NCI-H1105 (cell line): ENCODE measurements at places on chromosomes 7 and 10.

DNA sequence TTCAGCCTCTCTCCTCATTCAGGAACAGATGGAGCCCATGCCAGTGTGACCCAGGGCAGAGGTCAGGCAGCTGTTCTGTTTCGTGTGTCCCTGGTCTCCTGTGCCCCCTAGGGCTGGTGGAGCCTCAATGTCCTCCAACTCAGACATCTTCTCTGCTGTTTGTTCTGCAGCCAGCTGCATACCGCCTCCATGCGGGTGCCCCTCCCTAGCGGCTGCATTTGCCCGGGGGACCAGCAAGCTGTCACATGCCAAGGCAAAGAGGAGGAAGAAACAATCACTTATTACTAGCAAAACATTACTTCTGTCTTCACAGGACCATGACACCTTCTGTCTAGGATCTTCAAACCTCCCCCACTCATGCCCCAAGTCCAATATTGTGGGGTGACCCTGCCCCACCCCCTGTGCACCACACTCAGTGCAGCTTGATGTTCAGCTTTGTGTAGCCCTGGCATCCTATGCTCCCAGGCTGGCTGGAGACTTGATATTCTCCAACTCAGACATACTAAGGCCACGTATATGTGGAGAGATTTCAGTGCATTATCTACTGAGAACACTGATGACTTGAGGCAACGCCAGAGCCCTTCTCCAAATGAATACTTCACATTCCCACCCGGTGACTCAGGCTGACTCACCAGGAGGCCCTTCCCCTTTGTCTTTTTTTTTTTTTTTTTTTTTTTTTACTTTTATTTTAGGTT, 188.9 kb downstream of the SKIDA1 start:
- no peak for DNase-seq

DNA sequence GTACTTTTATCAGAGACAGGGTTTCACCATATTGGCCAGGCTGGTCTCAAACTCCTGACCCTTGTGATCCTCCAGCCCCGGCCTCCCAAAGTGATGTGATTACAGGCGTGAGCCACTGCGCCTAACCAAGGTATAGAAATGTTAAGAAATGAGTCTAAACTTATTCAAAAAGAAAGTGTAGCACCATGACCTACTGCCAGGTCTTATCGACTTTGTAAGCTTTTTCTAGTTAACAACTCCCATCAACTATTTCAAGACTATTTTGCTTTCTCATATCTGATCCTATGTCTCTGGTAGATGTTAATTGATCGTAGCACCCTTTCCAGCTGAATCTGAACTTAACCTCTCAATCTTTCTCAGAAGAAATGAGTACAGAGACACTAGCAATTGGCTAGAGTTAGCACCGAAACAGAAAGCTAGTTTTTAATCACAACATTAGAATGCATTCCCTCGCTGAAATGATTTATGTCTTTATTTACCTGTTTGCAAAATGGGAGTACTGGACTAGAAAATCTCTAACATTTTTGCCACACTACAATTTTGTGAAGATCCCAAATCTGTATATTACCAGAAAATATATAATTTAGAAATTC, 114.0 kb upstream of the HGF start:
- DNase-seq: no peak

DNA sequence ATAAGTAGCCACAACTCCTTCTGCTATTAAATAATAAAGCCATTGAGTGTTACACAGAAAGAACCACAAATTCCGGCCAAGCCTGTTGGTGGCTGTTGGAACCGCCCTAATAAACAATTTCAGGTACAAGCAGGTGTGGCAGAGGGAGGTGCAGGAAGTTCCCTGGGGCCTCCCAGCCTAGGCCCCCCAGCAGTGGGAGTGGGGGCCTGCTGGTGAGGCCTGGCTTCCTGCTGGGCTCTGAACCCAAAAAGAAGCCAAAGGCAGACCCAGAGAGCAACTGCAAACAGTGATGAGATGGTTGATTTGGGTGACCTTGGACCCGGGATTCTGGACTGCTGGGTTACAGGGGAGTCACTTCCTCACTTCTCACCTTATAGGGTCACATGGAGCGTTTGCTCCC, 21.0 kb upstream of the LMTK2 start:
- DNase-seq: no peak

DNA sequence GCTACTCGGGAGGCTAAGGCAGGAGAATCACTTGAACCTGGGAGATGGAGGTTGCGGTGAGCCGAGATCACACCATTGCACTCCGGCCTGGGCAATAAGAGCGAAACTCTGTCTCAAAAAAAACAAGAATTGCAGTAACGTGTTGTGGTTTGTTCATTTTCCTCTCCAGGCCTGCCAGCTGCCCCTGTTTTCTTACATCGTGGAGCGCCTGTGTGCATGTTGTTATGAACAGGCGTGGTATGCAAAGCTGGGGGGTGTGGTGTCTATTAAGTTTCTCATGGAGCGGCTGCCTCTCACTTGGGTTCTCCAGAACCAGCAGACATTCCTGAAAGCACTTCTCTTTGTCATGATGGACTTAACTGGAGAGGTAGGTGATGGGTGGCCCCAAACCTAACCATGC, 52.1 kb downstream of the TRRAP start:
- DNase-seq: no peak

DNA sequence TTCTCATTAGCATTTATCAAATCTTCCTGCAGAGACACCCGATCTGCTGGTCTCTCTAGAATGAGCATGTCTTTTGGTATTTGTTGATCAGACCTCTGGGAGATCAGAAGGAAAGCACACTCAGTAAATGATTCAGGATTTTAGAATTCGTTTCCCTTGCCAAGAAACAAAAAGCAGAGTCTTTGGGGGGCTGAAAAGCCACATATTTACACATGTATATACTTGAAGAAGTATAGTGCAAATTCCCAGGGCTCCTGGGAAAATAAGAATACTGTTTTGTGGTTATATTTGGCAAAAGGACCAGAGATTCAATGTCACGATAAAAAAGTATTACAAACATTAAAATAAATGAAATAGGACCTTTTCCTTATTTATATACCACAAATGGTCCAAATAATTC, 100.2 kb downstream of the AGMO start:
- no peak for DNase-seq

DNA sequence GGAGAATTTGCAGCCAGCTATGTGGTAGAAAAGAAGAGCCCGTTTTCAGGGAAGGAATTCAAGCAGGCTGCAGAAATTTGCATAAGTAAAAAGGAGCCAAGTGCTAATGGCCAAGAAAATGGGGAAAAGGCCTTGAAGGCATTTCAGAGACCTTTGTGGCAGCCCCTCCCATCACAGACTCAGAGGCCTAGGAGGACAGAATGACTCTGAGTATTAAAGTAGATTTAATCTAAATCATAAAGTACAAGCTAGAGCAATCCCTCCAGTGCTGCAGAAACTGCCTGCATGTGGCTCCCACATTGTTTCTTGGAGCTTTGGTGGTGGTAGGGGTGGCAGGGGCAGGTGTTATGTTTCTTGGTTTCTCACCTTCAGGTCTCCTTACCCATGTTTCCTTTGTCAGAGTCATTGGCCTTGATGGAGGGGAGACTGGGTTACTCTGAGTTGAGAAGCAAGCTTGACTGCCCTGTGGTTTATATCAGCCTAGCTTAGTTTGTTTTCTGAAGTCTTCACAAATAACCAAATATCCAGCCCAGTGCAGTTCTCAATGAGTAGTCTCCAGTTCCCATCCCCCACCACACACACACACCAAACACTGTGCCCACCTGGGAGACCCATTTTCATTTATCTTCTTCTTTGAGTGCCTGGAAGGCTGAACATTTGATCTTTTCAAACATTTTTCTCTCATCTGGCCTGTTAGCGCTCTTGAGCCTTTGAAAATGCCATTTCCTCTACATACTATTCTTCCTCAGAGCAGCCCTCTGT, 34.5 kb downstream of the ITPRIP start:
- DNase-seq: no peak

DNA sequence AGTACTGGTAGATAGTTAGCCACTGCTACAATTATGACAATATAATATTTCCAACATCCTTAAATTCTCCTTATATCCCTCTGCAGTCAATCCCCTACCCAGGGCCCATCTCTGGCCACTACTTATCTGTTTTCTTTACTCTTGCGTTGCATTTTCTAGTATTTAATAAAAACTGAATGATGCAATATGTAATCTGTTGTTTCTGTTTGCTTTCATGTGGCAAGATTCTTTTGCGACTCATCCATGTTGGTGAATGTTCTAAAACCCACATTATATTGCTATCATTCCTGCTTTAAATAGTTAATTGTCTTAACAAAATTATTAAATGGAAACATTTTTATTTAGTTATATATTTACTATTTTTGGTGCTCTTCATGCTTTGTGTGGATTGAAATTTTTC, 338.5 kb downstream of the MDFIC start:
- DNase-seq: no peak

- no peak for DNase-seq
Observed at GRCh38 chr10:96053985-96054384, 10.6 kb downstream of the CCNJ start.

DNA sequence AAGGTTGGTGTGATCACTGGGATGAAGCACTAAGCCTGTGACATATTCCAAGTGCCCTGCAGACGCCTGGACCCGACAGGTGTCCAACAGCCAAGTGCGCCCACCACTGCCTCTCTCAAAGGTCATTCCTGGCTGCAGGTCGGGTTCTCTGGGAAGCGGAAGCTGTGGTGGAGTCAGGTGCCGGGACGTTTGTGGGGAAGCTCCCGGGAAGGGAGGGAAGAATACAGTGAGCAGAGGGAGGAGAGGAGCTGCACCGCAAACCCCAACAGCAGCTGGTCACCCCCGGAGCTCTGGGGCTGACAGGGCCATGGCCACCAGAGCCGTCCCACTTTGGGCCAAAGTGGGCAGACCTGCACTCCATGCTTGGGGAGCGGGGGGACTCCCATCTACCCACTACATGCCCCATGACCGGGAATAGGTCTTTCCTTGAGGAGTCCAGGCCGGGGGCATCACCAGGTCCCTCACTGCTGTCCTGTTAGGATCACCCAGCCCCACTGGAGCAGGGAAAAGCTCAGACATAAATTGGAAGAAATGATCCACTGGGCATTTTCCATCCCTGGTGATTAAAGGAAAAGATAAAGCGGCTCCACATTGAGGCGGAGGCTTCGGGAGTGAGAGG, 84.5 kb upstream of the PPP2R2D start:
- DNase-seq: no peak
